ENCODE measurements at places on chromosomes 3 and 15.
A peak's percentile ranks its signal among the peaks of the same experiment; 100 is the strongest.

DNA sequence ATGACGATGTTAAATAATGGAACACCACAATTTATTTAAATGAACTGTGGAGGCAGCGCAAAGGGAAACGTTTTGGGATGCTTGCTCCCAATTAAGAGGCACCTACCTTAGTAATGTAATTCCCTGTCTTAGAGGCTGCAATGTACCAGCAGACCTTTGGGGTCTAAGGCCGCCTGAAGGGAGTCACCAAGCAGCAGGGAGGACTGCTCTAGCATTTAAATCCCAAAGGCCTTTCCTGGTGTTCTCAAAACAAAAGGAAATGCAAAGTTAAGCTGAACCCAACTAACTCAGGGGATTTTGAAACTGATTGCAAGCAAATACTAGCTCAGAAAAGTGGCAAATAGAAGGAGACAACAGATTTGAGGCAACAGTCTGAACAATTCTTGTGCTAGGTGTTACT is 510.8 kb downstream of the GABRG3 start:
- no peak for DNase-seq

DNA sequence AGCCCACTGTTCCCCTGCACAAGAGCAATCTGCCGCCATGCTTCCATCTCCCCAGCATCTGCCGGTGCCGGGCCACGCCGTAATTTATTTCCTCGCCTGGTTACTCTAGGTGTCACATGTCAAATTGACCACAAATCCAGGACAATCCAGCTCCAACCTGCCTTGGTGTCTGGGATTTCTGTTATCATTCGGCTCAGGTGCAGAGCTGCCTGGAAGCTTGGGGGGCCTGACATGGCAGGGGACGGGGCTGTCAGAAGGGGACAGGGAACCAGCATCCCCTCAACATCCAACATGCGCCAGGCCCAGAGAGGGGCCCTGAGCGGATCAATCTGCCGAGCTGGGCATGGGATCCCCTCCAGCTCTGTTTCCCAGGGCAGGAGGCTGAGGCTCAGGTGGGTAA is 47.9 kb downstream of the HMCES start:
- no peak for DNase-seq

GRCh38 chr15:66940368-66940767 is 125.0 kb upstream of the SMAD3 start:
- peak; percentile 64 for DNase-seq

- no peak for DNase-seq
Observed at GRCh38 chr3:5093731-5094130, 28.4 kb upstream of the ARL8B start.

GRCh38 chr3:111033470-111034050 is 38.1 kb upstream of the NECTIN3 start:
- no peak for DNase-seq

DNA sequence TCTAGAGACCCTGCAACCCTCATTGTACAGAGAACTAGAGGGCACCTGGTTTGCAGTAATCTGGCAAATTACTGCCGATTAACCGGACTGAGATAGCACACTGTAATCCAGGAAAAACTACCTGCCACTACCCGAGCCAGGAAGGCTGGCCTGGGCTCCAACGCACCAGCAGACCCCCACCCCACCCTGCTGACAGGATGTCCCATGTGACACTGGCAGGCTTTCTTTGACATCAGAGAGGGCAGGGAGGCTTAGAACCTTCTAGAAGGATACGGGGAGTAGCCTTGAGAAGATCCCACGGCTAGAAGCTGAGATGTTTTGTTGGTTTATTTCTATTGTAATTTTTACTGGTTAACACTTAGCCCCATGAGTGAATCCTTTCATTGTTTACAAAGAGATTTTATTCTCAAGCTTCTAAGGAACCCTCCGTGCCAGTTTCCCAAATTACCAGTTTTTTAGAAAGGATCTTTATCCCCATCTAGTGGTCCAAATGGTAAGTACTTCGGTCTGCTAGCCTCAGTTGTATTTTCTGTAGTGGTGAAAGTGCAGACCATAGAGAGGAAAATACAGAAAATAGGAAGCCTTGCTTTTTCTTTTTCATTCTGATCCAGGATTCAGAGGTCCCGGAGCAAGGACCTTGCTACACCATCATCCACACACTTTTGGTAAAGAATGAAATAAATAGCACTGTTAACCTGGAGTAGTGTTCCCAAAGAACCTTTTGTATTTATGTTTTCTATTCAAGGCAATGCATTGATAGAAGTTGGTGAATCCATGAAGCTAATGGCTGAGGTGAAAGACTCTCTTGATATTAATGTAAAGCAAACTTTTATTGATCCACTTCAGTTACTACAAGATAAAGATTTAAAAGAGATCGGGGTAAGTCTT is 81.9 kb upstream of the ADAMTSL3 start:
- peak; percentile 14 for DNase-seq

Measured in activated CD4-positive, alpha-beta T cell treated with anti-CD3 and anti-CD28 coated beads, Interleukin-10, Interleukin-2, amounts not matched to agents 100 ng/mL and 50 ng/mL, durations not matched to agents 16 hours and 8 hours (primary cell).